ENCODE measurements at places on chromosomes 11 and 22. TPM values are rescaled to one million over a fixed set of nuclear protein-coding genes. Genes with fewer than 3 reads are reported as not detected.

RTN4RL2 gene
- total RNA-seq, result 0.94 TPM

PHOX2A gene
- not detected for total RNA-seq

ZBED5 gene
- total RNA-seq, result 28.3 TPM

TPBGL gene
- total RNA-seq, result 0.15 TPM

KCTD17 gene
- total RNA-seq, result 54.8 TPM

TMPRSS5 gene
- 0.19 TPM for total RNA-seq

NLRP6 gene
- total RNA-seq, result 0.20 TPM

OLFML1 gene
- 4.6 TPM for total RNA-seq

BATF2 gene
- total RNA-seq, result 1.1 TPM

RELA gene
- total RNA-seq, result 54.9 TPM

NECTIN1 gene
- 4.4 TPM for total RNA-seq

MMP12 gene
- not detected for total RNA-seq

OR4D5 gene
- total RNA-seq, result not detected

CELF1 gene
- 65.9 TPM for total RNA-seq

PRR33 gene
- total RNA-seq, result 0.33 TPM

APOL4 gene
- 2.1 TPM for total RNA-seq

TMEM126B gene
- 63.7 TPM for total RNA-seq

FAM181B gene
- total RNA-seq, result 3.7 TPM

ZNF214 gene
- 0.74 TPM for total RNA-seq

GLYATL2 gene
- 0.24 TPM for total RNA-seq

OTOG gene
- total RNA-seq, result not detected

PARVA gene
- total RNA-seq, result 58.1 TPM

ADAMTS15 gene
- 21.2 TPM for total RNA-seq

MADD gene
- 28.2 TPM for total RNA-seq

NAGA gene
- total RNA-seq, result 21.7 TPM

IFT27 gene
- total RNA-seq, result 16.8 TPM

C11orf21 gene
- total RNA-seq, result 1.4 TPM

SLC7A4 gene
- 5.0 TPM for total RNA-seq

RTCB gene
- 49.3 TPM for total RNA-seq

OR5B21 gene
- not detected for total RNA-seq

CABP4 gene
- total RNA-seq, result not detected

GP1BB gene
- total RNA-seq, result 25.8 TPM

CARD18 gene
- not detected for total RNA-seq

CHRM4 gene
- total RNA-seq, result not detected

ARRB1 gene
- 19.4 TPM for total RNA-seq

USP47 gene
- 58.7 TPM for total RNA-seq

CARD16 gene
- total RNA-seq, result 5.8 TPM

TIGD3 gene
- 0.22 TPM for total RNA-seq

TMEM25 gene
- 16.5 TPM for total RNA-seq

CCDC89 gene
- total RNA-seq, result 1.1 TPM

ELFN2 gene
- total RNA-seq, result not detected

HBE1 gene
- not detected for total RNA-seq

MPZL2 gene
- total RNA-seq, result 16.8 TPM

RAB36 gene
- 0.59 TPM for total RNA-seq

TAGLN gene
- total RNA-seq, result 1,859 TPM

IL10RA gene
- 4.6 TPM for total RNA-seq

RASSF10 gene
- 0.59 TPM for total RNA-seq

ZW10 gene
- total RNA-seq, result 7.9 TPM

FAM180B gene
- total RNA-seq, result not detected

C22orf23 gene
- not detected for total RNA-seq

TEX12 gene
- not detected for total RNA-seq

GGTLC3 gene
- total RNA-seq, result not detected

ADAMTS8 gene
- 7.8 TPM for total RNA-seq

C11orf65 gene
- total RNA-seq, result 2.7 TPM

CREB3L1 gene
- 15.1 TPM for total RNA-seq

B4GAT1 gene
- total RNA-seq, result 61.1 TPM

SGSM1 gene
- 13.9 TPM for total RNA-seq

ZNRD2 gene
- 36.1 TPM for total RNA-seq
